T-helper 17 cell (primary cell): ENCODE measurements at places on chromosomes 5 and 9. TPM values are rescaled to one million over a fixed set of nuclear protein-coding genes. Genes with fewer than 3 reads are reported as not detected.

The CNTFR gene
- total RNA-seq: not detected

- DNase-seq: no peak
Measured at GRCh38 chr5:29547236-29547865, 1646.1 kb upstream of the CDH6 start.

The SPINK5 gene
- not detected for total RNA-seq

DNA sequence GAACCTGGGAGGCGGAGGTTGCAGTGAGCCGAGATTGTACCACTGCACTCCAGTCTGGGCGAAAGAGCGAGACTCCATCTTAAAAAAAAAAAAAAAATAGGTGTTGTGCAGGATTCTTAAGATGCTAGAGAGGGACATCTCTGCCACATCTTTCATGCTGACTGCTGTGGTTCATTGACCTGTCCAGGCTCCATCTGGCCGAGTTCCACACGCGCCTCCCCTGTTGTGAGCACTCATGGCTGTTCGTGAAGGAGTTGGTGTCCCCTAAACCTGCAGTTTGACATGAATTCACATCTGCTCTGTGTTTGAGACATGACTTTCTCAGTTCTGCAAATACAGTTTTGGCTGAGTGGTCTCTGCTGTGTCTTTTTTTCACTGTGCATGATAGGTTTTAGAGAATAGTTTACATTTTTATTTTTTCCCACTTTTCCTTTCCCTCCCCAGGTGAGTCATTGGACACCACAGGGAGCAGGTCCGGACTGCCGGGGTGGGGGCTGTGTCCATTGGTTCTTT, 5.3 kb downstream of the NXNL2 start:
- DNase-seq: no peak

The PHF2 gene
- total RNA-seq: 24.8 TPM

DNA sequence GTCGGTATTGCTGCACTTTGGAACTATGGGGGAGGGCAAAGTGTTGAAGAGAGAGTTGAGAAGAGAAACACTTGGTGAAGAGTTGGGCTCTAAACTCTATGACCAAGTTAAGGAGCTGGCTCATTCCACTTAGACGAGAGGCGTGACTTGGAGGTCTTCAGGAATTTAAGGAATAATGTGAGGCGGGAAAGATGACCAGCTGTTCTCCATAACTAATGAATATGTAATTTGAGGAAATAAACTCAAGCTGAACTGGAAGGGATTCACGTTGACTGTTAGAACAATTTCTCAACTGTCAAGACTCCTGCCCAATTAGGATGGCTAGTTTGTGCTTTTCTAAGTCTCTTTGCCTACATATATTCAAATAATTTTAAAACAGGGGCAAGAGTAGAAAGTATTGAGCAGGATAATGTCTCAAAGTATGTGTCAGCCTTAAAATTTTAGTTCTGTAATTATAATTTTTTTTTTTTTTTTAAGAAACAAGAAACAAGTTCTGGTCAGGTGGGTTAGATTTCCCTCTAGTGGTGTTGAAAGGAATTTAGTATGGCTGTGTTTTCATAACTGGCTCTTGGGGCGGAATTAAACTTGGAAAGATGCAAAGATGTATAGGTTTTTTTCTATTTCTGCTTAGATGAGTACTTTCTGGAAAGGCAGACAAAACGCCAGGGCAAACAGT, 33.4 kb downstream of the TMEM252 start:
- no peak for DNase-seq

The RMND5B gene
- 14.7 TPM for total RNA-seq

The ELOVL7 gene
- total RNA-seq: 2.0 TPM

DNA sequence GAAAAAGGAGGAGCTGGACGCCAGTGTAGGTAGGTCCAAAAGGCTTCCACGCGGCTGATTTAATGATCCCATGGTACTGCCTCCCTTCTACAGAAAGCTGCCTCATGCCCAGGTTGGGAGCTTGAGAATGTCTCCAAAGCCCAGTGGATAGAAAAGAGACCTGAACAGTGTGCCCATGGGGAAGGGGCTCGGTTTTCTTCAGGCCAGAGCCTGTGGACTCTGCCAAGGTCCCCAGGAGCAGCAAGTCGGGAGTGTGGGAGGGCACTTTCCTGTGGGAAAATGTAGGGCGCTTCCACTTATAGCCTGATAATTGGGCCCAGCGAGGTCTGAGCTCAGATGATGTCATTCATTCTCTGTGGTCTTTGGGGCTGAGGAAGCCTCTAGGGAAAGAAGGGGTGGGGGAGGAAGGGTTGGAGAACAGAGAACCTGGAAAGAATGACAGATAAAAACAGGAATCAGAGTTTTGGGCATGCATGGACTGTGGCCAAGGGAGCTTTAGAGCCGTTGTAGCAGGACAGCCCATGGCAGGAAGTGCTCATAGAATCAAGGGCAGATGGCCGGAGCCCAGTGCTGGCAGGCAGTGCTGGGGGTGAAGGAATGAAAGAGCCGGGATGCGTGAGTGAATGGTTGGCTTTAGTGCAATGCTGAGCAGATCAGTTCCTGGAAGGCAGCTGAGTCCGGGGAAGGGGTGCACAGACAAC, 42.5 kb upstream of the SH3PXD2B start:
- DNase-seq: no peak

- DNase-seq: no peak
Measured at GRCh38 chr5:172133359-172134029, 54.5 kb downstream of the STK10 start.

The GRIN3A gene
- not detected for total RNA-seq

The IQGAP2 gene
- 134 TPM for total RNA-seq

DNA sequence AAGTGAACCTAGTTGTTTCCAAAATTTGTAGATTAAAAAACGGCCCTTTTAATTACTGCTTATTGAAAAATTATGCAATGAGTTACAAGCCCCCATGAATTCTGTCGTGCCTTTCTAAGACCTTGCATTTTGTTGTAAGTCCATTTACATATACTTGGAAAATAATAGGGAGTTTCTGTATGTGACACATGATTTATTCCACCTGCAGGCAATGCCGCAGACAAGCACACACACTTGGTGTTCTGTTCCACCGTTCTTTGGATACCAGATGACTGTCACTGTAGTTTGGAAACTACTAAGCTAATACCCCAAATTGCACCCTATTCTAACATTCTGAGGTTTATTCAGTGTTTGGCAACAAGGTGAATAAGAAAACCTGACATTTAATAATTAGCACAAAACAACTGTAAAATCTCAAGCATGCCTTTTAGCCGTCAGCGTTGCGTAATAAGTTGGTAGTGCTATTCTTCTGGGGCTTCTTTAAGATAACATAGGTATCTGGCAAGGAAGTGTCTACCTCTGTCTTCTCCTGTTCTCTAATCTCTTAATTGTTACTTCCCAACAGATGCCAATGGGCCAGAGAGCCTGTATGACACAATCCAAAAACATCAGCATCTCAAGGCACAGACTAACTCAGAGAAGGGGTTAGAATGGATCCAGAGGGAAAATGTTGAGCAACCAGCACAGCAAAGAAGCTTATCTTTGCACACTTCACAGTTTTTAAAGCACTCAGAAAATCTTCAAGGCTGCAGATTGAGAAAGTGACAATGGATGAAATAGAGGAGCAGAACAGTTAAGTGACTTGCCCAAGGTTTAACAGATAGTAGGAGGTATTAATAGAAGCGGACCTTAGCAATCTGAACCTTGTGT, 48.2 kb upstream of the DPYSL3 start:
- DNase-seq: no peak

DNA sequence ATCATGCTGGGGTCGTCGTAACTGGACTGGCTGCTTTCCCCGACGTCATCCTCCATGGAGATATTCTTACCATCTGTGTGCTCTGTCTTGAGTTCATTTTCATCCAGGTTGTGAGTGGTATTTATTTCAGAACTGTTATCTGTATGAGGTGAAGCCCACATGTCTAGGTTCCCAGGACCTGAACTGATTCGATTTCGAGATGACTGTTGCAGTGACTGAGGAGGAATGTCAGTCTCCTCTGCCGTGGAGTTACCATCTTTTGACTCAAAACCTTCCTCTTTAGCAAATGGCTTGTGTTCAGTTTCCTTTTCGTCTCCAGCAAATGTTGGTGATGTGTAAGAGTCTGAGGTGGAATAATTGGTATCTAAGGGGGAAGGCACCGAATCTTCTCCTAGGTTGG, 55.2 kb upstream of the PCA3 start:
- DNase-seq: no peak

DNA sequence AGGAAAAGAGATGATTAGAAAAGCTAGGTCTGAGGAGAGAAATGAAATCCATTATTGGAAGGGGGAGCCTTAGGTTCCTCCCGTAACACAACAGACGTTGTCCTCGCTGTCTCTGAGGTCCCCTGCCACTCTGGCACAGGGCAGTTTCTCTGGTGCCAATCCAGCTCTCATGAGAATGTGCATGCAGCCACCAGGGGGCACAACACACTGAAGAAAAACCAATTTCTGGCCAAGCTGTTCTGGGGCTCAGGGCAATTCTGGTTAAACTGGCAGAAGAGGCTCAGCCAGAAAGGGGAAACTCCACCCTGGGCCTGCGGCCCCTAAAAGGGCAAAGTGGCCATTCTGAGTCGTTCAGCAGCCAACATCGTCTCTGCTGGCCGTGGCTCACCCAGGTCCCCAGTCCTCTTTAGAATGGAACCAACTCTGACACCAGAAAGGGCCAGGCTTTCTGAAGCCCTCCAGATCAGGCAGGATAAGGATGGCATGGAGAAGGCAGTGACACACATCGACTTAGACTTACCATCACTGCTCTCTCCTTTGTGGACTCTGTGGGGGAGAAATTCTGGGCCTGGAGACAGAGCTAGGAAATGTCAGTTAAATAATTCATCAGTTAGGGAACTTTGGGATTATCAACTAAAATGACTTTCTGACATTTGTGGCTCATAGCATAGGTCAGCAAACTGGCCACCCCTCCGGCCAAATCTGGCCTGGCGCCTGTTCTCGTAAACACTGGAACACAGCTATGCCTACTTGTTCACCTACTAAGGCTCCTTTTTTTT, 58.5 kb upstream of the GOLPH3 start:
- peak; percentile 49 for DNase-seq
